ENCODE measurements at places on chromosomes 11 and 22.

GRCh38 chr11:85875505-85875904 lies 20.3 kb downstream of the CCDC83 start:
- DNase-seq, result no peak

GRCh38 chr11:109112821-109113280 lies 309.1 kb upstream of the C11orf87 start:
- DNase-seq, result no peak

- no peak for DNase-seq
Measured at GRCh38 chr11:7439746-7440320, 45.5 kb upstream of the OLFML1 start.

GRCh38 chr11:64876835-64877341 lies 1.5 kb downstream of the EHD1 start:
- no peak for DNase-seq

DNA sequence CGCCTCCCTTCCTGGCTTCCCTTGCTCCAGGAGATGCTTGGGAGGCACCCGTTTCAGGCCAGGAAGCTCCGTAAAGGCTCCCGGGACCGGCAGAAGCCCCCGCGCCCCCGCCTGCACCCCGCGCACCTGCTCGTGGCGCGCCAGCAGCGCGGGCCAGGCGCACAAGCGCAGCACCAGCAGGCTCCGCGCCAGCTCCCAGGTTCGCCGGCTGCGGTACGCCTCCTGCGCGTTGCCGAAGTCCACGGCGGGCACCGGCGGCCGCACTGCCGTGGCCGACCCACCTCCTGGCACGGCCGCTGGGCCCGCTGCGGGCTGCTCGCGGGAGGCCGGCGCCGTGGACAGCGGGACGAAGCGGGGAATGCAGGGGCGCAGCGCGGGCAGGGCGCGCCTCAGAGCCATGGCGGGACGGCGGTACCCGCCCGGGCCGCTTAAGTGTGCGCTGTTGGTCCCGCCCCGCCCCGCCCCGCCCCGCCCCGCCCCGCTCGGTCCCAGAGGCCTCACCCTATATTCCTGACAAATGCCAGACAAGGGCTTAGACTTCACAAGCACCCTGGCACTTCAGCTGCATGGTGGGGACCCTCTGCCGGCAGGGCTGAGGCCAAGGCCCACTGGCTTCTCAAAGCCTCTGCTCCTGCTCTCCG lies at the start of gene PRODH:
Gene PRODH (minus strand): TSS at position 405 of the 641 bp plus-strand sequence. CDS start 6 bp downstream, at position 399.
- no peak for DNase-seq

GRCh38 chr11:102781676-102782075 lies 1.2 kb upstream of the MMP10 start:
- no peak for DNase-seq

GRCh38 chr11:106077609-106078455 lies at the start of gene AASDHPPT:
Gene AASDHPPT, plus strand, starts transcription at chr11:106077662. Its CDS starts 49 bp downstream, at chr11:106077711.
- no peak for DNase-seq

GRCh38 chr11:71222318-71223080 lies 29.9 kb downstream of the SHANK2 start:
- no peak for DNase-seq

DNA sequence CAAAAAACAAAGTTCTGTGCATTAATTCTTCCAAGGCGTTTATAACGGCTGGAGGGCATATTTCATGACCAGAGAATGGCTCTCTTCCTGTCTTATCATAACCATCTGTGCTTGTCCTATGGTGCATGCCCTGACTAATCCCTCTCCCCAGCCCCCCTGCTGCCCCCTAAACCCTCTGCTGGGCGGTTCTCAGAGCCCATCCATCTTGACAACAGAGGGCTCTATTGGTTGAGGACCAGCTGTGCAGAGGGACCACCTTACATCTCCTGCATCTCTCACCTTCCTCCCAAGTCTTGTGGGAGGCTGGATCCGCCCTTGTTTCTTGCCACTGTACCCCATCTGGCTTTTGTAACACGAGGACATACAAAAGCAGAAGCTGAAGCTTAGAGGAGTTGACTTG lies 282.1 kb downstream of the MIAT start:
- DNase-seq, result no peak

DNA sequence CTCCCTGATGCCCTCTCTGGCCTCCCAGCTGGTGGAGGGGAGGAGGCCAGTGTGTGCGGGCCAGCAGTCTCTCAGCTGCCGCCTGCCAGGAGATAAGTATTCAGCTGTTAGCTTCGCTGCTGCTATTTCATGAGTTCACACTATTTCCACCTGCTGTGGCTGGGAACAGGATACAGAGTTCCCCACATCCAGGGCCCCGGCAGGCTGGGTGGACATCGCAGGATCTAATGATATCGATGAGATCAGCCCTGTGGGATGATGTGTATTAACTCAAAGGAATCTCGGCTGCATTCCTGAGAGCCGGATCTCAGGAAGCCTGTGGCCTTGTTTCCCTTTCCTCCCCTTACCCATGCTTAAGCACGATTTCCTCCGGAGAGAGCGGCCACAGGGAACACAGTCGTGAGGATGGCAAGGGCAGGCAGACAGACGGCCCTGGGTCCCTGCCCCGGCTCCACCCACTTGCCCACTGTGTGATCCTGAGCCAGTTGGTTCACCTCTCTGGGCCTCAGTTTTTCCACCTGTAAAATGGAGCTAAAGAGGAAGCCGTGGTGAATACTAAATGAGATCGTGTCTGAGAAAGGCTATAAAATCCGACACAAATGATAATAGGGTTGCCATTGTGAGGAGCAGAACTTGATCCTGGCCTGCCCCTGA lies 6.5 kb upstream of the PVALB start:
- no peak for DNase-seq

GRCh38 chr11:3085052-3085451 lies 27.8 kb upstream of the CARS1 start:
- no peak for DNase-seq
